ENCODE measurements at places on chromosomes 6 and 20. TPM values are rescaled to one million over a fixed set of nuclear protein-coding genes. Genes with fewer than 3 reads are reported as not detected.
A peak's percentile ranks its signal among the peaks of the same experiment; 100 is the strongest.

GINS1 gene
- 5.0 TPM for total RNA-seq

GPSM3 gene
- 10.2 TPM for total RNA-seq

GPLD1 gene
- 0.75 TPM for total RNA-seq

C20orf202 gene
- not detected for total RNA-seq

DNA sequence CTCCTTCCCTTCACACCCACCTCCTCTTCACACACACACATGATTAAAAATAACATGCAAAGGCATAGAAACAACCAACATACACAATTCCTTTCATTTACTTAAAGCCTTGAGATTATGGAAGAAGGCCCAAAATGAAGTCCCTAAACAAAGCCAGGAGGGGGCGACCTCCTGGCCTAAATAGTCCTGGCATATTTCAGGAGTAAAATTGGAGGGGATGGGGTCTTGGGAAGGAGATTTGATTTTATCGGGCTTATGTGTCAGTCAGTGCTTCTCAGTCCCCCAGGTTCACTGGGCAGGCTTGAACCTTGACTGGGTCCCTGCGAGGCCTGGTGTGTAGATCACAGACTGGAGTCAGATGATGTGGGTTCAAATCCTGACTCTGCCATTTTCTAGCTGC is 266.4 kb downstream of the SAMD5 start:
- H3K4me3 ChIP-seq: no peak overlapping the region
- no peaks in the 10 kb centered on the region for H3K27me3 ChIP-seq
- no peaks in the 10 kb centered on the region for H3K4me1 ChIP-seq

- H3K4me3 ChIP-seq: no peak overlapping the region
- no peak for DNase-seq
- peaks cover 58% of the 10 kb centered on the region for H3K36me3 ChIP-seq
- no peak overlapping the region for H3K27ac ChIP-seq
Observed at GRCh38 chr20:49261173-49261572, 16.7 kb downstream of the ZNFX1 start.

DNA sequence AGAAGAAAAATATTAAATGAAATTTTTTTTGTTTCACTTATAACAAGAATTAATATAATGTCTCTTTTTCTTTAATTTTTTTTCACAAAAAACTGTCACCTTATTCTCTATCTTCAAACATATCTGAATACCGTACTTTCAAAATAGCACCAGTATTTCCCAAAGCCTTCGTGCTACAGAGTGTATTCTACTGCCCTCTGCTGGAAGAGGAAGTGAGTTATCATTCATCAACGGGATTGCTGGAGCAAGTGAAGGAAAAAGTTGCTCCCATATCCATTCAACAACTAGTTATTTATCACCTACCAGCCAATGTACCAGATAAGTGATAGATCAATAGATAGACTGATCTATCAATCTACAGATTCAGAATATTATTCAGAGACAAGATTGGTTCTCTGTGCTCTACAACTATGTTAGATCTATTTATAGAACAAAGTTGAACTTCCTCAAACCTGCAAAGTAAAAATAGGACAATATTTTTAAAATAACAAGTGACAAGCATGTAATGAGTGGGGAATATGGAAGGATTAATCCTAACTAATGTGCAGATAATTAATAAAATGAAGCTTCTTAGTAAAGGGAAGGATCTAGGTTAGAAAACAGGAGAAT is 26.7 kb upstream of the TFAP2B start:
- no peak overlapping the region for H3K27ac ChIP-seq
- no peaks in the 10 kb centered on the region for H3K4me1 ChIP-seq
- H3K36me3 ChIP-seq: no peaks in the 10 kb centered on the region
- H3K27me3 ChIP-seq: no peaks in the 10 kb centered on the region

DNA sequence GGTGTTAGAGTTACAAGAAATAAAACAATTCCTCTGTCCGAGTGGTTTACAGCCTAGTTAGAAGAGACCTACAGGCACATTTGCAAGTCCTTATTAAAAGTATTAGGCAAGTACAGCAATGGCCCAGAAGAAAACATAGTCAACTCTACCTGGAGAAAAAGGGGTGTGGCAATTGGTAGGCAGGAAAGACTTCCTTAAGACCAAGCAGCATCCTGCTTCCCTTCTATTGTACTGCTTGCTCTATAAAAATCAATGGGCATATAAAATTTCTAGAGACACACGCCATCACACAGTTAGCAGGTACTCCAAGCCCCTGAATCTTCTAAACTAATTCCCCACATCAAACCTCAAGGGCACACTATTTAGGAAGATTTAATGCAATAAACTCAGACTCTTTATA is 185.6 kb downstream of the ATXN1 start:
- no peak overlapping the region for H3K4me3 ChIP-seq
- no peaks in the 10 kb centered on the region for H3K4me1 ChIP-seq
- no peak overlapping the region for H3K27ac ChIP-seq
- no peaks in the 10 kb centered on the region for H3K27me3 ChIP-seq
- peaks cover 6% of the 10 kb centered on the region for H3K36me3 ChIP-seq
- DNase-seq: no peak

DNA sequence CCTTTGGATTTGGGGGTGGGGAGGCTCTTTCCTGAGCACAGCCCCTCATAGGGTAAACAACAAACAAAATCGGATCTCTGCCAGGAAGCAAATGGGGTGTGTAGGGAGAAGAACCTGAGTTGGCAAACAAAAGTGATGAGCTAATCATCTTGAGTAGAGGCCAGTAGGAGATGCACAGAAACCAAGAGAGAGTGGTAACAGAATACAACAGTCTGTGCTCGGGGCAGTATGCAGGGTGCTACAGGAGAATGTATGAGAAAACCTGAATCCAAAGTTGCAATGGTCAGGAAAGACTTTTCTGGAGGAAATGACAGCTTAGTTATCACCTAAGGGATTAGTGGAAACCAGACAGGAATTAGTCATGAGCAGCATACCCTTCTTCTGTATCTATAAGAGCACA is 177.8 kb downstream of the CDKAL1 start:
- H3K4me1 ChIP-seq: no peaks in the 10 kb centered on the region
- no peak overlapping the region for H3K4me3 ChIP-seq
- no peaks in the 10 kb centered on the region for H3K27me3 ChIP-seq
- no peak overlapping the region for H3K27ac ChIP-seq
- no peaks in the 10 kb centered on the region for H3K36me3 ChIP-seq

- no peaks in the 10 kb centered on the region for H3K36me3 ChIP-seq
- H3K4me1 ChIP-seq: peaks cover 27% of the 10 kb centered on the region
- H3K4me3 ChIP-seq: no peak overlapping the region
- peak overlapping the region; percentile 70 for H3K27ac ChIP-seq
- peak; percentile 12 for DNase-seq
- no peaks in the 10 kb centered on the region for H3K27me3 ChIP-seq
Observed at GRCh38 chr6:78599526-78599925, 267.8 kb upstream of the IRAK1BP1 start.
